ENCODE measurements at places on chromosomes 11 and 22. TPM values are rescaled to one million over a fixed set of nuclear protein-coding genes. Genes with fewer than 3 reads are reported as not detected.

Gene APOBEC3H
- not detected for total RNA-seq

Gene CABP7
- total RNA-seq: not detected

Gene RFPL1
- not detected for total RNA-seq

Gene CBLIF
- total RNA-seq: not detected

Gene ZP1
- total RNA-seq: not detected

Gene ROBO4
- total RNA-seq: 3.0 TPM

Gene GRIA4
- not detected for total RNA-seq

Gene DSCAML1
- total RNA-seq: not detected

Gene TRIM5
- 52.2 TPM for total RNA-seq

Gene BSCL2
- 39.5 TPM for total RNA-seq

Gene PGM2L1
- total RNA-seq: 2.2 TPM

Gene GP1BB
- total RNA-seq: 0.89 TPM

Gene CHEK1
- 61.2 TPM for total RNA-seq

Gene MRGPRX4
- total RNA-seq: not detected

Gene HPS4
- 42.5 TPM for total RNA-seq

Gene C22orf31
- not detected for total RNA-seq

Gene GLYAT
- not detected for total RNA-seq
